ENCODE measurements at places on chromosomes 4 and X. TPM values are rescaled to one million over a fixed set of nuclear protein-coding genes. Genes with fewer than 3 reads are reported as not detected.

Gene SHROOM4
- 2.4 TPM for total RNA-seq

Gene DCAF8L2
- total RNA-seq, result not detected

Gene PPP1R2C
- not detected for total RNA-seq

- no peak for DNase-seq
Measured at GRCh38 chrX:24125028-24125612, 24.4 kb upstream of the ZFX start.

GRCh38 chr4:166049036-166049435 lies 176.0 kb downstream of the TLL1 start:
- DNase-seq, result no peak

- no peak for DNase-seq
Measured at GRCh38 chr4:95209927-95210326, 338.8 kb downstream of the UNC5C start.

DNA sequence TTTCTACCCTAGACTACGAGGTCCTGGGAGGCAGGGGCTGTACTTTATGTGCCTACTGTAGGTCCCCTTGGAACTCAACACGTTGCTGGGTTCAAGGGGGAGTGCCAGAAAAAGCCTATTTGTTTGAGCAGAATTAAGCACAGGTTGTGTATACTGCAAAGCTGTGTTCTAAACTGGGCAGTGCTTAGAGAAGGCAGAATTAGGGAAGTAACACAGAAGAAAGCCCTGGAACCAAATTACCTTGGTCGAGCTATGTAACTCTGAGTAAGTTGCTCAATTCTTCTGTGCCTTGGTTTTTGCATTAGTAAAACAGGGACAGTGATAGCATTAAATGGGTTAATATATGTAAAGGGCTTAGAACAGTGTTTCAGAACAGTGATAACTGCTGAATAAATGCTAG lies 245.0 kb upstream of the SFRP2 start:
- no peak for DNase-seq

DNA sequence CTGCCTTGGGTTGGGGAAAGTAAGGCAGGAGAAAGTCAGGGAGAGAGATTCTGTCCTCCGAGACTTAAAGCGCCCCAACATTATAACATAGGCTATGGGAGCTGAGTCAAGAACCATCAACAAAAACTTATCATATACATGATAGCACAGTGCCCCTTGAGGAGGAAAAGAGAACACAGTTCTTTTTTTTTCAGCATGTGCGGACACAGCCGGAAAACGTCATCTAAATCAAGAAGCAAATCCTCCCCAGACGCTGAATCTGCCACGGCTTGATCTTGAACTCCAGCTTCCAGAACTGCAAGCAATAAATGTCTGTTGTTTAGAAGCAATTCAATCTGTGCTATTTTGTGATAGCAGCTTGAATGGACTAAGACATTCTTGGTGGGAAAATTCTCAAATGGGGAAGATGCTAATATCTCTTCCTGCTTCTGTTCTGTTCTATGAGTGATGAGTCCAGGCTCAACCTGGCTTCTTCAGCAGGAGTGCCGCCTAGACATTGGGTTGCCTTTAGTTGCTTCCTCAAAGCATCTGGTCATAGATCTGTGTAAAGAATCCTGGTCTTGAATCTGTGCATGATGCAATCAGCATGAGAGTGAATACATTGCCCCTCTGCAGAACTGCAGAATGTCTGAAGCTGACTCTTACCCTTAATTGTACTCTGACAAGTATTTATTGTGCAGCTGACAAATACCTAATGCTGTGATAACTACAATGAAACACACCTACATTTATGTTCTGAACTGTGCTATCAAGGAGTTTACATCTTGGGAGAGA lies 549.8 kb upstream of the PRKX start:
- no peak for DNase-seq

DNA sequence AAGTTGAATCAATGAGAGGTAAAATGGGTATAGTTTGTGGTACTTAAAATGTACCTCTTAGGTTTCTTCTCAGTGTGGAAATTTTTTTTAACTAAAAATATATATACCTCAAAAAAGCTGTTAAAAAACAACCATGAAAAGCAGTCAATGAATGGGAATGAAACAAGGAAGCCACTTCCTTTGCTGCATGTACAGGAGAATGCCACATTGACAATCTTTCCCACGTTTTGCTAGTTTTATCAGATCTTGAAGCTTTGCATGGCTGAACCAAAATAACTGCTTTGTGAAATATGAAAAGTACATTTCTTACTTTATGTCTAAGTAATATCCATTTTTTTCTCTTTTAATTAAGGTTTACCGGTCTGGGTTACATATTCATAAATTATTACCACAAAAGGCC lies 71.8 kb downstream of the PRKG2 start:
- DNase-seq, result no peak
